ENCODE measurements at places on chromosomes 2 and 18.

GRCh38 chr2:207881902-207882301, 112.2 kb upstream of the FZD5 start:
- DNase-seq: peak; percentile 74

DNA sequence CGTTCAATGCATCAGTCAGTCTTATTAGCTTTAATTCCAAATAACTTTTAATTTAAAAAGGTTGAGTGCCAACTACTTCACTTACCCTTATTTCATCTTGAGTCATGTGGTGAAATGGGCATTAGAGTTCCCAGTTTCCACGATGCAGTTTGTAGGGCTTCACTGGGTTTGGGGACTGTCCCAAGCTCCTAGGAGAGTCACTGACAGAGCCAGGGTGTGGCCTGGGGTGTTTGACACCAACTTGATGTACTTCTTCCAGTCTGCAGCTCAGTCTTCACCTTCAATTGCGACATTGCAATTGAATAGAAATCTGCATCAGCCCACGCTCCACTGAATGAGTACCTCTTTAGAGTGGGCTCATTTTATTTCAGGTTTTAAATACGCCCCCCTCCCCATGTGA, 165.3 kb downstream of the ARL4C start:
- DNase-seq: no peak

- no peak for DNase-seq
Observed at GRCh38 chr2:219220652-219221402, 2.1 kb upstream of the ABCB6 start.

- DNase-seq: peak; percentile 34
Observed at GRCh38 chr2:41963661-41964525, 83.9 kb upstream of the PKDCC start.

DNA sequence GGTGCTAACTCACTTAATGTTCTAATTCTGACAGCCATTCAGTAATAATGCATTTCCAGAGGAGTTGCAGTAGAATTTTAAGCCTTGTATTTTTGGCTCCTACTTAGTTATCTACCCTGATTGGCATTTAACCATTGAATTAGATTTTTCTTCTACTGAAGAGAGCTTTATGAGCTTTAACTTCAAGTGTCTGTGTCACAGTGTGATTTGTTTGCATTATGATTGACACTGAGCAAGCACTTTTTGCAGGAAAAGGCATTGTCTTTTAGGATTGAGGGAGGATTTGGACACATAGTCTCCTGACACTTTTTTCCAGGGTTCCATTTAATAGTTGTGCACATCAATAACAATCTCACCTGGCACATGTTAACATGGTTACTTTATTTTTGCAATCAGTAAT, 26.7 kb downstream of the LYPD6 start:
- DNase-seq: no peak

DNA sequence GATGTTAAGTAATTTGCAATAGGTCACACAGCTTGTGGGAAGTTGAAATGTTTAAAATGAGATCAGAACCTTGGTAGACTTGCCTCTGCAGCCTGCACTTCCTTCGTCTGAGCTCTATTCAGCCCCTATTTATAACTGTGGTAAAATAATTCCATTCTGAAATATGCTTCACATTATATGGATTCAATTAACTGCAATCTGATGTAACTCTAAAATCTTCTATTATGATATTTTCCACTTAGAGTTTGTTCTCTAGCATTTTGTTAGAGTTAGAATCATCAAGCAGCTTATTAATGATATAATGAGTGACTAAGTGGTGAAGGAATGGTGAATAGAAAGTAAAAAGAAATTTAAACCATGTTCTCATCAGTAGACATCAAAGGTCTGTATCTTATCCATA, 139.6 kb upstream of the ARHGAP28 start:
- DNase-seq: no peak

DNA sequence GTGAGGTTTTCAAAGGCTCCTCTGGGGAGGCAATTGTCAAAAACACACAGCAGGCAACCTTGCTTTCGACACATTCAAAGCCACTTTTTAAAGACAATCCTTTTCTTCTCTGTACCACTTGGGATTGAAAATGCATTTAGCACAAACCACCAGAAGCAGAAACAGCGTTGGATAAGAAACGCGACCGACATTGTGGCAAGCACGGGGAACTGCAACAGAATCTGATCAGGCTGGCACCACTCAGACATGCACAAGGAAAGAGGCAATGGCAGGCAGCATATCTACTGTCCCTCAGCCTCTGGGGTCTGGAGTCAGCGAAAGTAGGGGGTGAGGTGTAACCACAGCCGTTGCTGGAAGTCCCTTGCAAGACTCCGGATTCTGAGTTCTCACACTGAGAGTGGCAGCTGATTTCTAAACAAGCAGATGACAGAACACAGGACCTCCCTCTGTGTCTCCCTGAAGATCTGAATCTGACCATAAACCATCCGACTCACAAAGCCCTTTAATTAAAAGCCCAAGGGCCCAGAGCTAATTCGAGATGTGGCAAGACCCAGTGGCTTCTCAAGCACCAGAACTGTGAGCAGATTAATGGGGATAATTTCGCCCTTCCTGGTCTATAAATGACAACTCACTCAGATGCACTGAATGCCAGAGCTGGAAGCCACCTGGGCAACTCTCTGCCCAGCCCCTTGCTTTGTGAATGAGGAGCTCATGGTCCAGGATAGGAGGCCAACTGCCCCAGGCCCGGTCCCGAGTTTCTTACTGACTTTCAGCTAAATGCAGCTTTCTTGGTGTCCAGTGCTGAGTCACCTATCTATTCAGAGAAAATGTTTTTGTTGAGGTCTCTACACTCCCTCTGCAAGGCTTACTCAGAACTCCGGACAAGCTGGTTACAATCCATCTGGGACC, 29.6 kb downstream of the CYRIA start:
- no peak for DNase-seq

GRCh38 chr2:46366668-46367052, 69.5 kb downstream of the EPAS1 start:
- no peak for DNase-seq

GRCh38 chr2:221601376-221601775, 29.3 kb upstream of the EPHA4 start:
- no peak for DNase-seq

- DNase-seq: no peak
Observed at GRCh38 chr2:126946318-126947102, 47.8 kb downstream of the TEX51 start.

GRCh38 chr18:3060667-3061580, 48.0 kb upstream of the LPIN2 start:
- DNase-seq: no peak

- DNase-seq: no peak
Observed at GRCh38 chr18:24660956-24661355, 200.5 kb downstream of the HRH4 start.

DNA sequence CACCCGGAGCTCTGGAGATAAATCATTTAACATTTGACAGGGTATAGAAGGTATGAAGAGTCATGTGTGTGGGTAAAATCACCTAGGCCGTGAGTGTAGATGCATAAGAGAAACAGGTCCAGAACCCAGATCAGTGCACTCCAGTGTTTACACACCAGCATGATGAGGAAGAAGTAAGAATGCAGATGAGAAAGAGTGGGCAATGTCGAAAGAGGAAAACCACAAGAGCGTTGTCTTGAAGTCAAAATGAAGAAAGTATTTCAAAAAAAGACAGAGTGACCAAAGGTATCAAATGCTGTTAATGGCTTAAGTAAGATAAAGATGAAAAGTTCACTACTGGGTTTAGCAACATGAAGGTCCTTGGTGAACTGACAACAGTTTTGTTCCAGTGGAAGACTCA, 32.0 kb upstream of the PLB1 start:
- DNase-seq: no peak

- DNase-seq: no peak
Observed at GRCh38 chr2:30631051-30631671, 176.1 kb downstream of the CAPN13 start.

DNA sequence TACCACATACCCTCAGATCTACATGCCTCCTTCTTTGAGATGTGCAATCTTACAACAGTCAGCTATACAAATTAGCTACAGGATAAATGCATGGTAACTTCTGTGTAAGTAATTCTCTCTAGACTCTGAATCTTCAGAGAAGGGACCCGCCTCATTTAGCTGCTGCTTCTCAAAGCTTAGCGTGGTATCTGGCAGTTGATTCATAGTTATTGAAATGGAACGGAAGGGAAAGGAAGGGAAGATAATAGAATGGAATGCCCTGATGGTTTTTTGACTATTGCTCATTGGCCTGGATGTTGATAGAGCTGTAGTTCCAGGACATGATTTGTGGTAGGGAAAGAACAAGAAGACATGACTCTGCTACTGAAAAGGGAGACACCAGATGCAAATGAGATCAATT, 498.1 kb upstream of the CRIM1 start:
- DNase-seq: no peak

DNA sequence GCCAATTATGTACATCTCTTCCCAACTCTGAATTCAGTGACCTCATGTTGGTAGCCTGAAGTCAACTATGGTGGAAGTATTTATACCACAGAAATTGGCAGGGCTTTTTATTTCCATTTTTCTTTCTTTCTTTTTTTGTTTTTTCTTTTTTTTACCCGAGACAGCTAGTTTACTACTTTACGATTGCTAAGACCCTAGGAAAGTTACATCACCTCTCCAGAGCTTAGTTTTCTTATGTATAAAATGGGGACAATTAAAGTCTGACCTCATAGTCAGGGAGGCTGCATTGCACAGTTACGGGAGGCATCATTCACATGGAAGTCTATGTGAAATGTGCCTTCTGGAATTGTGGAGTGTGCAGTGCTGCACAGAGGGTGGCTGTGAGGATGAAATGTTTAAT, 194.3 kb downstream of the MTX2 start:
- no peak for DNase-seq

DNA sequence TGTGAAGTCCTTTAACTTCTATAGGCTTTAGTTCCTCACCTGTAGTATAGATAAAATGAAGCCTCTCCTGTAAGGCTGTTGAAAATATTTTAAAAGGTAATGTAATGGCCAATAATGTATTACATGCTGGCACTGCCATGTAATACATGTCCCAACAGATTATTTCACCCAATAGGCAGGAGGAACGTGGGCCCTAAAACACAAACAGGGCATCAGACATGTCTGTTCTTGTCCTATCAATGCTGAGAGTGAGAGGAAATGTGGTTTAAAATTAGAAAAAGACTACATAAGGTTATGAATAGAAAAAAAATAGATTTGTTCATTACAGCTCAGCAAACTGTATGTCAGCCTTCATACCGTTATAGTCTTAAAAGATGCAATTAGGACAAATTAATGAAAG, 492.7 kb upstream of the DDX18 start:
- no peak for DNase-seq

DNA sequence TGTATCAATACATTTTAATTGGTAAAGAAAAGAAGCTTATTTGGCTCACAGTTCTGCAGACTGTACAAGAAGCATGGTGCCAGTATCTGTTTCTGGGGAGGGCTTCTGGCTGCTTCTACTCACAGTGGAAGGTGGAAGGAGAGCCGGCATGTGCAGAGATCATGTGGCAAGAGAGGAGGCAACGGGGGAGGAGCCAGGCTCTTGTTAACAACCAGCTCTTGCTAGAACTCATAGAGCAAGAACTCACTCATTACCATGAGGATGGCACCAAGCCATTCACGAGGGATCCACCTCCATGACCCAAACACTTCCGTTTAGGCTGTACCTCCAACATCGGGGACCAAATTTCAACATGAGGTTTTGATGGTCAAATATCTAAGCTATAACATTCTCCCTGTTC, 7.5 kb downstream of the PARD6G start:
- DNase-seq: no peak

- no peak for DNase-seq
Observed at GRCh38 chr18:76710646-76711520, 111.5 kb upstream of the ZNF236 start.

- no peak for DNase-seq
Observed at GRCh38 chr2:25590921-25591505, 82.4 kb downstream of the DTNB start.

- peak; percentile 62 for DNase-seq
Observed at GRCh38 chr2:7758073-7758759, 841.0 kb downstream of the RNF144A start.

DNA sequence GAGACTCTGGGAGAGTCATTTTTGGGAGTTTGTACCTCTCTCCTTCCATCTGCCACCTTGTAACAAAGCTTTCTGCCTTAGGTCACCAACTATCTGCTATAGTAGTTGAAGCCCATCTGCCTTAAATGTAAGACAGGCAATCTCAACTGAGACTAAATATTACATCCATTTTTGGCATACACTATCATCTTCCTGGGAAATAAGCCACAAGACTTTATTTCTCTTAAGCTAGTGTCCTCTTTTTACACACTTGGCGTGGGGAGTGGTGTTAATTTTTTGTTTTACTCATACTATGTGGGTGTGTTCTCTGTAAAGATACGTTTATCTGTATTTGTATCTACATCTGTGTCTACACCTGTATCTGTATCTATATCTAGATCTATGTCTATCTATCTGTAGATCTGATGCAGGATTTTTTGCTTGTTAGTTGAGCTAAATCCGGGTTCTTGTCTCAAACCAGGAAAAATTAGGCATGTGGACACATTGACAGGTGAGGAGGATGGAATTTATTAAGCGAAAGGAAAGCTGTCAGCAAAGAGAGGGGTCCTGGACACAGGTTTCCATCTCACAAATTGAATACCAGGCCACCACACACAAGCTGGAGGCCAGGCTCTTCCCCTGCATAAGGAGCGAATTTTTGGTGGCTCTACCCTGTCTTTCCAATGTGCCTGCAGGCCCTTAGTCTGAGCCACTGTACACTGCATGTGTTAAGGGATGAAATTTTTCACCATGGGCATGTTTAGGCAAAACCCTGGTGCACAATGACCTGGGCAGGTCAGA, 64.8 kb upstream of the RND3 start:
- no peak for DNase-seq

- DNase-seq: no peak
Observed at GRCh38 chr2:10558281-10559030, 110.3 kb upstream of the ODC1 start.

- no peak for DNase-seq
Observed at GRCh38 chr2:147888680-147889079, 43.9 kb downstream of the ACVR2A start.

- peak; percentile 88 for DNase-seq
Observed at GRCh38 chr18:76565238-76566173, 70.5 kb upstream of the ZNF516 start.

- no peak for DNase-seq
Observed at GRCh38 chr2:240876035-240876474, 7.4 kb downstream of the AGXT start.

DNA sequence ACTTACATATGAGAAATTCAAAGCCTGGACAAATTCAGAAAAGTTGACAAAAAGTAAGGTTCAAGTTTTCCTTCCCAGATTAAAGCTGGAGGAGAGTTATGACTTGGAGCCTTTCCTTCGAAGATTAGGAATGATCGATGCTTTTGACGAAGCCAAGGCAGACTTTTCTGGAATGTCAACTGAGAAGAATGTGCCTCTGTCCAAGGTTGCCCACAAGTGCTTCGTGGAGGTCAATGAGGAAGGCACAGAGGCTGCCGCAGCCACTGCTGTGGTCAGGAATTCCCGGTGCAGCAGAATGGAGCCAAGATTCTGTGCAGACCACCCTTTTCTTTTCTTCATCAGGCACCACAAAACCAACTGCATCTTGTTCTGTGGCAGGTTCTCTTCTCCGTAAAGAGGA, 17.0 kb downstream of the SERPINB8 start:
- no peak for DNase-seq
